SK-N-SH (cell line): ENCODE measurements at places on chromosomes 6 and 20. TPM values are rescaled to one million over a fixed set of nuclear protein-coding genes. Genes with fewer than 3 reads are reported as not detected.

The IPCEF1 gene
- polyA plus RNA-seq = not detected in 2 replicates

GRCh38 chr6:132082421-132082820, 131.2 kb upstream of the CCN2 start:
- peaks cover 33% of the 10 kb centered on the region; the same call in 1 of the 2 replicates for H3K4me1 ChIP-seq
- no peak overlapping the region for H3K27ac ChIP-seq
- no peak for DNase-seq
- H3K4me3 ChIP-seq = no peak overlapping the region

The ID1 gene
- polyA plus RNA-seq = 324 and 493 TPM in 2 replicates

The ANGPT4 gene
- not detected in 2 replicates for polyA plus RNA-seq

DNA sequence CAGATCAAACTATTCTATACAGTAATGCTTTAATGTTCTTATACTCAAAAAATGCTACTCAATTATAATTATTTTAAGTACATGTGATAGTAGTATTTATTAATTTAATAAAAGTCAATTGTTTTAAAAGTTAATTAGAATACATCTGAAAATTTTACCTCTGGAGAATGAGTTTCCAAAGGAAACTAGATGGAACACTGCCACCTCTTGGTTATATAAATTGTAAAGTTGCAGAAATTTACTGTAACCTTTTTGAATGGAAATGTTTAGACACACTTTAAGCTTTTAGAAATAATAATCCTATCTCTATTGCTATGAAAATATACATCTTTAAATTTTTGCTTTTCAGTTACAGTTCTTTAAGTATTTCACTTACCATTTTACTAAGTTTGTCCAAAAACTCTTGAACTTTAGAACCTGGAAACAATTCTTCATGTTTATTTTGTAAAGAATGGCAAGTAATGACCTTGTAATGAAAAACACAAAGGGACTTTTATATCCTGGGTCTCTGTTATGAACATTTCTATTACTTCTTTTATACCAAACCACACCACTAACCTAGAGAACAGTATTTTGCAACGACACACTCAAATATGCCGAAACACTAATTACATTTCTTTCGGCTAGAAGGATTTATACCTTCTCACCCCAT, 10.9 kb upstream of the BMP5 start:
- no peaks in the 10 kb centered on the region for H3K4me1 ChIP-seq
- H3K36me3 ChIP-seq = no peaks in the 10 kb centered on the region
- no peak overlapping the region for H3K27ac ChIP-seq
- no peak for DNase-seq

- no peak for DNase-seq
- no peak overlapping the region for H3K27ac ChIP-seq
- H3K36me3 ChIP-seq = no peaks in the 10 kb centered on the region
- no peaks in the 10 kb centered on the region; the same call in 1 of the 2 replicates for H3K27me3 ChIP-seq
- no peak overlapping the region for H3K4me3 ChIP-seq
These were observed 10.9 kb downstream of the DEFB129 start for GRCh38 chr20:237929-238328.

- H3K4me1 ChIP-seq = peaks cover 3% of the 10 kb centered on the region; the same call in 1 of the 2 replicates
- no peaks in the 10 kb centered on the region for H3K27me3 ChIP-seq
- peak; percentile 48 for DNase-seq
- no peaks in the 10 kb centered on the region for H3K36me3 ChIP-seq
These were observed 42.1 kb upstream of the BTN3A2 start for GRCh38 chr6:26322645-26323482.

The ZFP64 gene
- polyA plus RNA-seq = 12.4 and 12.8 TPM in 2 replicates

- peak within 1 kb of the TSS; percentile 90 for H3K4me3 ChIP-seq
- peaks cover 34% of the 10 kb centered on the region for H3K36me3 ChIP-seq
- H3K27me3 ChIP-seq = no peaks in the 10 kb centered on the region
These were observed at the start of the genes CFAP61 and CRNKL1 for GRCh38 chr20:20052074-20052970. Gene CFAP61, plus strand, starts transcription at chr20:20052532. Its CDS starts 4,122 bp downstream, at chr20:20056654. Gene CRNKL1, minus strand, starts transcription at chr20:20052466. Its CDS starts 124 bp downstream, at chr20:20052342.

- peaks cover 10% of the 10 kb centered on the region; the same call in 1 of the 2 replicates for H3K4me1 ChIP-seq
- no peaks in the 10 kb centered on the region for H3K36me3 ChIP-seq
- H3K27me3 ChIP-seq = no peaks in the 10 kb centered on the region
- H3K27ac ChIP-seq = no peak overlapping the region
- DNase-seq = no peak
These were observed 155.2 kb downstream of the NFATC2 start for GRCh38 chr20:51387125-51387875.

DNA sequence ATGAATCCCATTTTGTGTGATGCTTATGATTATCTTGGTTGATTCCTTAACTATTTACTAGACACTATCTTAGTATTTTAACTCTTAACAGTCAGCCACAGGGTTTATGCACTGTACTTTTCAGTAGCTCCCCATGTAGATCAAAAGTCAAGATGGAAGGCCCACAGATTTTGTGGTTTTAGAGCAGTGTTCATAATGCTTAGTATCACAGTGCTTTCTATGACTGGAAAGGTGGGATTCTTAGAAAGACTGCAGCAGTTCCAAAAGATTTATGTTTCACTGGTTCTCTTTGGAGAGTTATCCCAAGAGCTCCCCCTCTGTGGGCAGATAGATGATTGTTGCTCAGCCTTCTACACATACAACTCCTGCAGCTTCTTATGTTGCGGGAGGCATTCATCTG, 34.5 kb downstream of the ANKRD6 start:
- no peak overlapping the region for H3K27ac ChIP-seq
- no peak overlapping the region for H3K4me3 ChIP-seq
- no peak for DNase-seq
- no peaks in the 10 kb centered on the region for H3K36me3 ChIP-seq
- H3K27me3 ChIP-seq = no peaks in the 10 kb centered on the region

DNA sequence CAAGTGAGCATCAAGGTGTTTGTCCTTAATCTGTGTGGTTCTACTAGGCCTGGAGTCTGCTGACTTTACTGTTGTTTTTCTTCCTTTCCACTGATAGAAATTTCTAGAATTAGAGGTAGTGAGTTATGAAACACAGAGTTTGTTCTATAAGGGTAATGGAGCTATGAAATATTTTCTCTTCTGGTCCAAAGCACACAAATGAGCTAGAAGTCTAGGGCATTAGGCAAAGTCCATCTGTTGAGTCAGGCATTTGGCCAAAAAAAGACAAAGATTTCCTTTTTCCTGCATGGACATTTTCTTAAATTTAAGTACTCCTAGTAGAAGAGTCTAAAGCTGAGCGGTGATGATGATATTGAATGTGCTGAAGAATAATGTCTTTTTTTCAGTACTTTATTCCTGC, 174.3 kb upstream of the STXBP5 start:
- H3K4me1 ChIP-seq = no peaks in the 10 kb centered on the region
- H3K36me3 ChIP-seq = no peaks in the 10 kb centered on the region
- H3K27ac ChIP-seq = no peak overlapping the region
- no peak overlapping the region for H3K4me3 ChIP-seq
- no peaks in the 10 kb centered on the region for H3K27me3 ChIP-seq
- no peak for DNase-seq

GRCh38 chr6:62286470-62286843, 432 bp upstream of the KHDRBS2 start:
- no peaks in the 10 kb centered on the region for H3K27me3 ChIP-seq
- H3K36me3 ChIP-seq = no peaks in the 10 kb centered on the region
- no peak for DNase-seq
- H3K4me1 ChIP-seq = no peaks in the 10 kb centered on the region

GRCh38 chr6:139708337-139709199, 334.1 kb upstream of the CITED2 start:
- H3K4me3 ChIP-seq = no peak overlapping the region
- H3K27ac ChIP-seq = peak overlapping the region; percentile 88
- no peaks in the 10 kb centered on the region for H3K27me3 ChIP-seq
- DNase-seq = no peak
- no peaks in the 10 kb centered on the region for H3K4me1 ChIP-seq

DNA sequence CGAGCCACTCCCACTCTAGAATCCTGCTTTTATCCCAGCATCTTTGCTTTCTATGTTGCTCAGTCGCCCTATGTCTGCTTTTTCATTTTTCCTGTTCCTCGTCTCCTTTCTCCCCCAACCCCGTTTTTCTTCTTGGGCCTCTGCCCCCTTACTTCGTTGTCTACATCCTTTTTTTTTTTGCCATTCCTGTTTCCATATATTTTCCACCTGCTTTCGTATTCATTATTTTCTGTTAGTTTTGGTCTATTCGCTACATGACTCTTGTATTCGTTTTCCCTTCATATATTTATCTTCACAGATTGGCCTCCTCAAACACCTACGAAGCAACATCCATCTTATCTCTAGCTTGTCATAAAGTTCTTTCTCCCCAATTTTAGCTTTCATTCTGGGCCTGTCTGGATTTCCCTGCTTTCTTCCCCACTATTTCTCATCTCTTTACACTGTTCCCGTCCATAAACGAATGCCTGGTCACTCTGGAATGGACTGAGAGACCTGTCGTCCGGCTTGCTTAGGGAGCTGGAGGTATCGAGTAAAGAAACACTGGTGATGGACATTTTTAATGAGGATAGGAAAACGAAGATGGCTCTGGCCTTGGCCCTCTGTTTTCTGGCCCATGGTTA, 915 bp downstream of the PRRC2A start:
- peak; percentile 16 for DNase-seq
- peaks cover 11% of the 10 kb centered on the region for H3K4me1 ChIP-seq
- H3K4me3 ChIP-seq = peak overlapping the region; percentile 87
